Caco-2 (cell line): ENCODE measurements at places on chromosomes 13 and 19. TPM values are rescaled to one million over a fixed set of nuclear protein-coding genes. Genes with fewer than 3 reads are reported as not detected.

Gene CEACAM3
- not detected in 2 replicates for total RNA-seq

- DNase-seq = no peak
- no peak overlapping the region for H3K4me3 ChIP-seq
- no peak overlapping the region for H3K27ac ChIP-seq
- no peaks in the 10 kb centered on the region for H3K4me1 ChIP-seq
Observed at GRCh38 chr13:47829690-47830089, 171.4 kb downstream of the SUCLA2 start.

Gene BEST2
- total RNA-seq = 0.27 TPM in 1 of 2 replicates, not detected in the other

- no peaks in the 10 kb centered on the region for H3K27me3 ChIP-seq
- H3K4me1 ChIP-seq = no peaks in the 10 kb centered on the region
- H3K36me3 ChIP-seq = peaks cover 2% of the 10 kb centered on the region; the same call in 1 of the 2 replicates
- peak overlapping the region; percentile 70 for H3K4me3 ChIP-seq
- peak; percentile 90 for DNase-seq
Observed at GRCh38 chr19:13817615-13818371, 22.6 kb downstream of the ZSWIM4 start.

Gene C13orf46
- total RNA-seq = not detected in 2 replicates

Gene ZNF579
- 26.5 and 30.4 TPM in 2 replicates for total RNA-seq

Gene AXL
- total RNA-seq = 1.2 and 1.6 TPM in 2 replicates

Gene MEDAG
- not detected in 2 replicates for total RNA-seq

DNA sequence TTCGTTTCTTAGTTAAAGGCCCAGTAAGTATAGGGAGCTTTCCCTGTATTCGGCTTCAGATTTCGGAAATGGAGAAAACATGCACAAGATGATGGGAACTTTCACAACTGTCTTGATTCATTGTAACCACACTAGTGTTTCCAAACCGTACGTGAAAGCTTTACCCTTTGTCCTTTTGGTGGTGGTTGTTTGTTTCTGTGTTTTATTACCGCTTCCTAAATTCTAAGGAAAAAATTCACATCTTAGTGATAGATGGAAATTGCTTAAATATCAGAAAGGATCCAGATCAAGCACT, 504 bp upstream of the VWA8 start:
- DNase-seq = no peak
- H3K27ac ChIP-seq = peak overlapping the region; percentile 84
- H3K27me3 ChIP-seq = no peaks in the 10 kb centered on the region
- peaks cover 7% of the 10 kb centered on the region; the same call in 1 of the 2 replicates for H3K4me1 ChIP-seq
- H3K4me3 ChIP-seq = peak overlapping the region; percentile 78

DNA sequence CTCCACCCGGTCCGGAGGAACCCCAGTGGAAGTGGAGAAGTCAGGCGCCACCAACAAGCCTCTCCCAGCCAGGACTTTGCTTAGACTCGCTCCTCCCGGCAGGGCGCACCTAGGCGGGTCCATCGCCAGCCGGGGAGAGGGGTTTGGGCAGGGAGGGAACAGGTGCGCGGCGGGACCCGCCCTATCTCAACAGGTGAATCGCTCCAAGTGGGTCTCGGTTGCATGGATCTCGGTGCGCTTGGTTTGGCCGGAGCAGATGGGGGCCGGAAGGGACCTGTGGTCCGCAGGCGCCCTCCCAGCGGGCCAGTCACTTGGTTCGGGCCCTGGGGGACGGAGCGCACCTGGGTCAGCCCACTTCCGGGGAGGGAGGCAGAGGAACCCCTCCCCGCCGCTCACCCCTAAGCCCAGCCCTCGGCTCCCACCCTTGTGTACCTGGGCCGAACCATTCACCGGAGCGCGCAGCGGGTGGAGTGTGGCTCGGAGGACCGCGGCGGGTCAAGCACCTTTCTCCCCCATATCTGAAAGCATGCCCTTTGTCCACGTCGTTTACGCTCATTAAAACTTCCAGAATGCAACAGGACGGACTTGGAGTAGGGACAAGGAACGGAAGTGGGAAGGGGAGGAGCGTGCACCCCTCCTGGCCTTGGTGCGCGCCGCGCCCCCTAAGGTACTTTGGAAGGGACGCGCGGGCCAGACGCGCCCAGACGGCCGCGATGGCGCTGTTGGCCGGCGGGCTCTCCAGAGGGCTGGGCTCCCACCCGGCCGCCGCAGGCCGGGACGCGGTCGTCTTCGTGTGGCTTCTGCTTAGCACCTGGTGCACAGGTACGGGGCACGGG, at the start of gene LSR:
LSR (plus strand) TSS at position 693 of the 836 bp plus-strand sequence; CDS start at position 714, 21 bp downstream.
- peak; percentile 98 for DNase-seq
- no peaks in the 10 kb centered on the region for H3K27me3 ChIP-seq
- peak within 1 kb of the TSS; percentile 91 for H3K4me3 ChIP-seq
- H3K36me3 ChIP-seq = peaks cover 5% of the 10 kb centered on the region
- H3K4me1 ChIP-seq = peaks cover 11% of the 10 kb centered on the region

- H3K4me1 ChIP-seq = peaks cover 10% of the 10 kb centered on the region; the same call in 1 of the 2 replicates
- H3K27ac ChIP-seq = no peak overlapping the region
Observed at GRCh38 chr19:42271861-42272534, 2.9 kb downstream of the CIC start.

- H3K27ac ChIP-seq = no peak overlapping the region
- no peaks in the 10 kb centered on the region for H3K27me3 ChIP-seq
- no peak overlapping the region for H3K4me3 ChIP-seq
Observed at GRCh38 chr13:99792079-99792921, 179.3 kb downstream of the ZIC5 start.

Gene CDADC1
- total RNA-seq = 14.4 and 15.9 TPM in 2 replicates

Gene ZNF667
- total RNA-seq = not detected in 2 replicates

DNA sequence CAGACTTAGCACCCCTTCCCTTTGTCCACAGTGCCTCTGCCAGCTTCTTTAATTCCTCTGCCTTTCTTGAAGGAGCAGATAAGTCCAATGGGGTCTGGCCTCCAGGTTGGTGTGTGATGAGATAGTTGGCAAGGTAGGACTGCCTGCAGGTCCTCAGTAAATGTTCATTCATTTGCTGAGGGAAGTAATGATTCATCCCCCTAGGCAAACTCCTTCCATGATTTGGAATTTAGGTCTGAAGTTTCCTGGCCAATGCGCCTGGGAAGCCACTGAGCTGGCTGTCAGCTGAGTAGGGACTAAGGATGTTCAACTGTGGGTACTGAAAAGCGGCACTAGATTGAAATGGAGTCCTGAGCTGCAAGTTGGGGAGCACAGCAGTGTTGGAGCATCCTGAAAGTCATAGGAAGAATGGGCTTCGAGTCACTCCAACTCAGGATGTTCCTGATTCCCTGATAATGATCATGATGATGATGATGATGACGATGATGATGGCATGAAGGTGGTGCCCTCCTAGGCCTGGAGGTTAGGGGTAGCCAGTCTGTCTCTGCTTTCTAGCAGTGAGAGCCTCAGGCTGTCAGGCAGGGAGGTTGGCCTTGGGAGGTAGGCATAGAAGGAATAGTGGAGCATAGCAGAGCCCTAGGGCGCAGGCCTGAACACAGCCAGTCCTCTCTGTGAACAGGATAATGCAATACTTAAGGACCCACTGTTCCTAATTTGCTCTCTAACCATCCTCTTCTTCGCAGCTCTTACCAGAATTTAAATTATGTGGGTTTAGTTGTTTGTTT, 44.7 kb downstream of the COL4A2 start:
- H3K36me3 ChIP-seq = no peaks in the 10 kb centered on the region
- peak overlapping the region; percentile 49 for H3K27ac ChIP-seq
- H3K27me3 ChIP-seq = no peaks in the 10 kb centered on the region
- no peak for DNase-seq

GRCh38 chr19:38545596-38545995, 72.2 kb downstream of the MAP4K1 start:
- no peak for DNase-seq
- no peak overlapping the region for H3K4me3 ChIP-seq
- no peak overlapping the region for H3K27ac ChIP-seq
- H3K36me3 ChIP-seq = no peaks in the 10 kb centered on the region
- no peaks in the 10 kb centered on the region for H3K27me3 ChIP-seq

DNA sequence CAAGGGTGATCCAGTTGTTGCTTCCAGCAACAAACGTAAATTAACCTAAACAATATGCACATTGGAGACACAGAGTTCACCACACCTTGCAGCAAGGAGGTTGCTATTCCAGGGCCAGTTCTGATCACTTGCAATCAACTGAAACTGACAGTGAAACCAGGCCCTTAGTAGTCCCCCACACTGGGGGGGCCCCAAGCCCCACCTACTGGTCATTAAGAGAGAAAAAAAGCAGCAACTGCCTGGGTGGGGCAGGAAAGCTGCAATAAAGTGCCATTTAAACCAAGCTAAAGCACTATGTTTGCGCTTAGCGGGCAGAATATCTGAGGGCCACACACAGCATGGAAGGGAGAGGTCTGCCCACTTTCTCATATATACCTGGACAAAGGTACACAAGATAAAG, 51.5 kb downstream of the ATP7B start:
- no peaks in the 10 kb centered on the region for H3K27me3 ChIP-seq
- H3K4me3 ChIP-seq = no peak overlapping the region
- H3K27ac ChIP-seq = no peak overlapping the region
- DNase-seq = no peak

- no peak overlapping the region for H3K4me3 ChIP-seq
- no peaks in the 10 kb centered on the region for H3K27me3 ChIP-seq
- no peaks in the 10 kb centered on the region; the same call in 1 of the 2 replicates for H3K36me3 ChIP-seq
- H3K4me1 ChIP-seq = no peaks in the 10 kb centered on the region
- no peak for DNase-seq
Observed at GRCh38 chr13:110689711-110690110, 16.2 kb downstream of the CARS2 start.

DNA sequence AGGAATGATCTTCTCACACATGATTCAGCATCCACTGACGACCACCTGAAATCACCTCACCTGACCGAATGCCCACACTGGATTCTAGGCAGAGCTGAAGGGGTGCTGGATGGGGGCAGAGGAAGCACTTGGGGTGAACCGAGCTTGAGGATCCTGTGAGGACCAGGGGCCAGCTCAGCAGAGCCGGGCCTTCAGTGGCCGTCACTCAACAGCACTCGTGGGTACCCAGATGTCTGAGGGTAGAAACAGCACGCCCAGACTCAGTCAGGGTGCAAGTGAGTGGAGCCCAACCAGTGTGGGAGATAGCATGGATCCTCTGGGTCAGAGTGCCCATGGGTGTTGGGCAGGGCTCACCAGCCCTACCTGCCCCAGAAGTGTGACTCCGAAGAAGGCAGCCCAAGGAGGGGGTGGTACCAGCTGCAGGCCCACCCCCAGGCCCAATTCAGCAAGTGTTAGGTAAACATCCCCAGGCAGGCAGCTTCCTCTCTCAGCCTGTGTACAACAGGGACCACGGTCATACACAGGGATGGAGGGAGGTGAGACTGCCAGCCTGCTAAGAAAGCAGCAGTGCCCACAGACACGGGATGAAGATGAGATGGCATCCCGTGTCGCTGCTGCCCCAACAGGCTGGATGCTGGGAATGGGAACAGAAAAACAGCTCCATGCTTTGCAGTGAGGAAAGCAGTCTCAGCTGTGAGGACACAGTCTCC, 16.6 kb downstream of the GJA3 start:
- H3K36me3 ChIP-seq = no peaks in the 10 kb centered on the region
- no peaks in the 10 kb centered on the region for H3K4me1 ChIP-seq
- no peak overlapping the region for H3K4me3 ChIP-seq
- H3K27me3 ChIP-seq = no peaks in the 10 kb centered on the region
- H3K27ac ChIP-seq = no peak overlapping the region
- DNase-seq = no peak

GRCh38 chr13:64446372-64446771, 2783.8 kb downstream of the PCDH9 start:
- peak; percentile 24 for DNase-seq
- no peaks in the 10 kb centered on the region for H3K36me3 ChIP-seq
- no peaks in the 10 kb centered on the region for H3K27me3 ChIP-seq
- H3K4me3 ChIP-seq = no peak overlapping the region
- H3K4me1 ChIP-seq = no peaks in the 10 kb centered on the region

Gene LRRC4B
- total RNA-seq = 0.30 and 0.54 TPM in 2 replicates

DNA sequence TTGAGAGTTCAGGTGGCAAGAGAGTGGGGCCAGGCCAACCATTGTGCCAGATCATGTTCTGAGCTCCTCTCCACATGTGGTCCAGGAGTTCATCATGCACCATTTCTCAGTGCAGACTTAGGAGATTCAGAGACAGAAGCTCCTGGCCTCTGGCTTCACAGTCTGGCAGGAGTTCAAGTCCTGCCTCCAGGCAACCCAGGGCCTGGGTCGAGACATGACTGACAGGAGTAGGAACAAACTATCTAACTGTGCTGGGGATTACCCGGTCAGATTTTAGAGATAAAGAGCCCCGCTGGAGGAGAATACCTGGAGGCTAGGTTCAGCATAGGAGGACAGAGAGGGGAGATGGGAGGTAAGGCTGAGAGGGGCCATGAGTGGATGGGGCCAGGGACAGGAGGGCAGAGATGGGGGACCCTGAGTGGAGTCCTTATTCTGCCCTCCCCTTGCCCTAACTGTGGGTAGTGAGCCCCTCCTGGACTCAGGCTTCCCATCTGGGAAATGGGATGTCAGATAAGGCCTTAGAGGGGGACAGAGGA, 906 bp upstream of the CYP4F11 start:
- no peak overlapping the region for H3K27ac ChIP-seq
- no peaks in the 10 kb centered on the region for H3K27me3 ChIP-seq
- no peaks in the 10 kb centered on the region for H3K4me1 ChIP-seq
- H3K36me3 ChIP-seq = no peaks in the 10 kb centered on the region
- no peak overlapping the region for H3K4me3 ChIP-seq
- DNase-seq = no peak

Gene CATSPERD
- total RNA-seq = not detected in 2 replicates
